ENCODE measurements at places on chromosomes 5 and 9.
A peak's percentile ranks its signal among the peaks of the same experiment; 100 is the strongest.

- DNase-seq, result no peak
Observed at GRCh38 chr5:56649569-56649968, 165.8 kb upstream of the MAP3K1 start.

DNA sequence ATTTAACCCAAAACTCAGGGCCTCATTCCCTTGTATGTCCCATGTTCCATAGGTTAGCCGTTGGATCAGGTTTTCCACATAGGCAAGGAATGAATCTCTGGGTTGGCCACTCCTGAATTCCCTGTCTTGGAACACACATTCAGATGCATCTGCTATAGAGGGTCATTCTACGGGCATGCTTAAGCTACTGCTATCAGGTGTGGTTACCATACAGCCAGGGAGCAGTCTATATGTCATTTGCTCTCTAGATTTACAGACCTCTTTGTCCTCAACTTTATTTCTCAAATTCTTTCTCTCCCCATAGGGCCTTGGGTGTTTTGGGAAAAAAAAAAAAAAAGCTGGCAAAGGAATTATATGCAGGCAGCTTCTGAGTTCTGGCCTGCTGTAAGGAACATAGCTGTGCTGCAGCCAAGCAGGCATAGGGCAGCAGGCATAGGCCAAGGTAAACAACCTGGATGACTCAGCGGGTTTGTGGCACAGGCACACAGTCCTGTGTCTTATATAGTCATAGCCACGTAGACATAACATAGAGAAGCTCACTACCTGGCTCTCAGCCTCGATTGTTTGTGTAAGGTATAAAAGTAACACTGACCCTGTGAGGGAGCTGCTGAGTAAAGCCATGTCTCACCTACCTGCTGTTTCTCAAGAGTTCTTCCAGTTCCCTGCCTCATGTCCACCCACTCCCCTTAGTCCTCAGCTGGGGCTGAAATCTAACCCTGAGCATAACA, 141.5 kb downstream of the OSTF1 start:
- no peak for DNase-seq

- DNase-seq, result no peak
Observed at GRCh38 chr5:3835811-3836210, 240.2 kb downstream of the IRX1 start.

GRCh38 chr5:10424124-10424731, 17.5 kb upstream of the ROPN1L start:
- DNase-seq, result no peak

DNA sequence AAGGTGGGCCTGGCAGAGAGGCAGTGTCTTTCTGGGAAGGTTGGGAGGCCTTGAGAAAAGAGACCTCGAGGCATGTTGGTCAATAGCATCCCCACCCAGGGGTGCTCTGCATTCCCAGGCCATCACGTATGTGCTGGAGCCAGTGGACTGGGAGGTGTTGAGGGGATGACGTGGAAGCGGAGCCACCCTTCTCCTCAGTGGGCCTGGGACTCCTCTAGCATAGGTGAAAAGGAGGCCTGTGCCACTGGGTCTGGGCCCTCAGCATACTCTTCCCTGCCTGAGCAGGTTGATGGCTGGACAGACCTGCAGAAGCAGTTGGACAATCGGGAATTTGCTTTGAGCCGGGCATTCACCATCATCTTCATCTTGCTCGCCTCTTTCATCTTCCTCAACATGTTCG, 25.5 kb downstream of the PITX1 start:
- DNase-seq, result no peak

GRCh38 chr5:68515514-68515913, 300.0 kb downstream of the PIK3R1 start:
- no peak for DNase-seq

- DNase-seq, result no peak
Observed at GRCh38 chr9:135516132-135516860, 4.9 kb upstream of the LCN1 start.

GRCh38 chr5:7467179-7467578, 71.2 kb downstream of the ADCY2 start:
- no peak for DNase-seq

DNA sequence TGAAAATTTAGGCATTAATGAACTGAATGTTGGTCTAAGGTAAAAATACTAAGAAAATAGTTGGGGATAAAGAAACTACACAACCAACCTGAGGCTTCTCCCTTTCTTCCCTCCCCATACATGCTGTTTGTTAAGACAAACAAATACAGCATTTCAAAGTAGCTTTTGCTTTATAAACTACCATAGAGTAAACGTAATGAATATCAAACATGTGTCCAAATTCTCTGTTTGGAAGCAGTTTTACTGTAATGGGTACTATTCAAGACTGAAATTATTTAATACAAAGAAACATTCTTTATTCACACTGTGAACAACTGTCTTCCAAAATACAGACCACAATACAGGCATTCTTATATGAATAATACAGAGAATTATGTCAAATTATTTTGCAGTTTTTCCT, 52.0 kb downstream of the SLC44A1 start:
- no peak for DNase-seq

GRCh38 chr5:172881691-172882370, 47.8 kb downstream of the ERGIC1 start:
- no peak for DNase-seq

GRCh38 chr9:40911647-40912046, 216.8 kb downstream of the FOXD4L6 start:
- no peak for DNase-seq

- no peak for DNase-seq
Observed at GRCh38 chr5:100609594-100609993, 74.4 kb downstream of the FAM174A start.

DNA sequence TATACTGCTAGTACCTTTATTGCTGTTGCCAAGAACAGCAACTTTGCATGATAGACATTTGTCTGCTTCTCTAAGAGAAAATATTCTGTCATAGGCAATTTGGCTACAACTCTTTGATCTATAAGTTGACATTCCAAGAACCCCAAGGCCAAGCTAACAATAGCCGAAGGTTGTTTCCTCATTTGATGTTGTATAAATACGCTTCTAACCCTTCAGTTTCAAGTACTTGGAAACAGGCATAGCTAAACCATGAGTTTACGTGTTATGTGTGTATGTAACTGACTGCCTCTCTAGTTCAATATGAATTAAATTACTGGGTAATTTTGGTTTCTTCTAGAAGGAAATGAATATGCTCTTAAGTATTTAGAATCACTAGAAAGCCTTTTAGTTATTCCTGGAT, 1034.0 kb downstream of the TLE4 start:
- DNase-seq, result no peak

DNA sequence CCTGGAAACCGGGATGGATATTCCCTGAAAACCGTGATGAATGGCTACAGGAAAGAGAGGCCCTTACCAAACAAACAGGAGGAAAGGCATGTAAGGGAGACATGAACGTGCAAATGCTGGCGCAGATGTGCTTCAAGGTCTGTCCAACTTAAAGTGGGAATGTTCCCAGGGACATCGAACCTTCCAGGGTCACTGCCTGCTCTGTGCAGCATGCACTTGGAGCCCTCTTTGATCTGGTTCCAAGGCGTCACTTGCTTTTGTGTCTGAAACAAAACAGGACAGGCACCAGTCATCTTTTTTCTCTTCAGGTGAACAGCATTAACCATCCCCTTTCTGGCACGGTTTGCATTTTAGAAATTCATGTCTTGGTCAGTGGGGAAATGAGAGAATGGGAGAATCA, 479.4 kb downstream of the RASEF start:
- DNase-seq, result no peak

DNA sequence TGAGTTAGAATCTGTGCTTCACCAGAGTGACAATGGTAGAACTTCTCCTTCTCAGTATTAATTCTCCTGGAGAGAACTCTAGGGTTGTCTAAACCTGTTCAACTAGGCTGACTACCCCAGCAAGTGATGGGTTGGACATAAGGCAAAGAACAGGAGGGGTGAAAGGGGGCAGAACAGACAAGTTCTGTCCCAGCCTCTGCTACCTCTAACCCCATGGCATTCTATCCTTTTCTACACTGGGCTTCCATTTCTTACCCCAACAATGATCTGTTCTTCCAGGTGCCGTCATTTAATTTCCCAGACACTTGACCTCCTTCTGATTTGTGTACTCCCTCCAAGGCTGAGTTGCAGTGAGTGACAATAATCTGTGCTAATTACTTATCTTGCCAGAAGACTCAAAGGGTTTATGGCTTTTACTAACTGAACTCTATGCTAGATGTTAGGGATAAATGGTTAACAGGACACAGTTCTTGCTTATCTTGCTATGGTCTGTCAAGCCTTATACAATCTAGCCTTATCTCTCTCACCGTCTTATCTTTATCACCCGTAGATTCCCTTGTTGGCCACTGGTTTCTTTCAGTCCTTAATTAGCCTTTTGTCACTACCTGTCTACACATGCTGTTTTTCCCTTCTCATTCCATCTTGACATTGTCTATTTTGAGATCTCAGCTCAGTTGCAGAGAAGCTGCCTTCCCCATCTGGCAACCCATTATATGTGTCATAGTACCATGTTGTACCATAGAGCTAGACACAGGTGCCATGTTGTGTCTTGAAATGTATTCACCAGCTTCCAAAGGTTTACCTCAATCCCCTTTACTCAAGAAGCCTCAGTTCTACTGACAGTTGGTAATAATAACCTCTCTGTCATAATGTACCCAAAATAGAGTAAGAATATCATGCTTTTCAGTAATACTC, 10.0 kb upstream of the MATR3 start:
- DNase-seq, result no peak

- no peak for DNase-seq
Observed at GRCh38 chr5:126369995-126370731, 53.0 kb upstream of the GRAMD2B start.

DNA sequence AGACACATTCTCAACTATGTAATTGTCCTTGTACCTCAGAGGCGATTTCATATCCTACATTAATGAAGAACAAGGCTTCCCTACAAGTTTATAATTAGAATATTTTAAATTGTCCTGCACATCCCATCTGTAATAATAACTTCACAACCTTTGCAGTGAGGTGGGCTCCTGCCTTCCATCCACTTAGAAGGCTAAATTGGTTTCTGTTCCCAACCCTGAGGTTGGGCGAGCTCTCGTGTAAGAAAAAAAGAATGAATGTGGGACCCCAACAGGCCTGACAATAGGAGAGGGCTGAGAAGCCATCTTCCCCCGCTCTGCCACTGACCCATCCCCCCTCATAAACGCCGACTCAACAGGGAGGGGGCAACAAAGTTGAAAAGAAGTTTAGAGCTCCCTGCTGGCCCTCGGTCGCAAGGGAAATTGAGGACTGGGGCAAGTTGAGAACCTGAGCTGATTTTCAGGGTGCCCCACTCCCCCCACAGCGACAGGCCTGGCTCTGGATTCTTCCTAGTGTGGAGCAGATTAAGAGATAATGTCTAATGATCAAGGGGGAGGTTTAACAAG, 9.4 kb downstream of the BARHL1 start:
- DNase-seq, result no peak

DNA sequence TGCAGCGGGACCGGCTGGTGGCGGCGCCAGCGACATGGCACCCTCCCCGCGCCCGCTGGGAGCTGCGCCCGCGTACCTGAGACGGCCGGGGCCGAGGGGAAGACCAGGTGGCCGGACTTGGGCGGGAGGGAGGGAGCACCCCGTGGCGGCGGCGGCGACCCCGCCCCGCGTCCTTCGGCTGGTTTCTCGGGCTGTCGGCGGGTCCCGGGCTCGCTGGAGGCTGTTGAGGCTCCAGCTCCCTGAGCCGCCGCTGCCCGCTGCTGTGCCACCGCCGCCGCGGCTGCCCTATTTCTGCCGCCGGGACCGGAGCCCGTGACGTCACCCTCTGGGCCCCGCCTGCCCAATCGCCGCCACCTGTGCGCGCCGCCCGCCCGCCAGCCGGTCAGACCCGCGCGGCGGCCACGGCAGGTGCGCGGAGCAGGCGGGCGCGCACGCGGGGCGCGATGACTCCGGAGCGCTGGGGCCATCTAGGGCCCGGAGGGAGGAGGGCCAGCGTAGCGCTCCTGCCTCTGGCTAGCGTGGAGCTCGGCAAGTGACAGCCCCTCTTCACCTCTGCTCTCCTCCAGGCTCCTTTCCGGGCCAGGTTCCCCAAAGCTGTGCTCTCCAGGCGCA, at the start of gene FSTL4:
TSS of gene FSTL4 (minus strand) at position 293 of the 612 bp plus-strand sequence.
- peak; percentile 43 for DNase-seq

GRCh38 chr9:123544007-123544827, 188.2 kb downstream of the CRB2 start:
- DNase-seq, result no peak

DNA sequence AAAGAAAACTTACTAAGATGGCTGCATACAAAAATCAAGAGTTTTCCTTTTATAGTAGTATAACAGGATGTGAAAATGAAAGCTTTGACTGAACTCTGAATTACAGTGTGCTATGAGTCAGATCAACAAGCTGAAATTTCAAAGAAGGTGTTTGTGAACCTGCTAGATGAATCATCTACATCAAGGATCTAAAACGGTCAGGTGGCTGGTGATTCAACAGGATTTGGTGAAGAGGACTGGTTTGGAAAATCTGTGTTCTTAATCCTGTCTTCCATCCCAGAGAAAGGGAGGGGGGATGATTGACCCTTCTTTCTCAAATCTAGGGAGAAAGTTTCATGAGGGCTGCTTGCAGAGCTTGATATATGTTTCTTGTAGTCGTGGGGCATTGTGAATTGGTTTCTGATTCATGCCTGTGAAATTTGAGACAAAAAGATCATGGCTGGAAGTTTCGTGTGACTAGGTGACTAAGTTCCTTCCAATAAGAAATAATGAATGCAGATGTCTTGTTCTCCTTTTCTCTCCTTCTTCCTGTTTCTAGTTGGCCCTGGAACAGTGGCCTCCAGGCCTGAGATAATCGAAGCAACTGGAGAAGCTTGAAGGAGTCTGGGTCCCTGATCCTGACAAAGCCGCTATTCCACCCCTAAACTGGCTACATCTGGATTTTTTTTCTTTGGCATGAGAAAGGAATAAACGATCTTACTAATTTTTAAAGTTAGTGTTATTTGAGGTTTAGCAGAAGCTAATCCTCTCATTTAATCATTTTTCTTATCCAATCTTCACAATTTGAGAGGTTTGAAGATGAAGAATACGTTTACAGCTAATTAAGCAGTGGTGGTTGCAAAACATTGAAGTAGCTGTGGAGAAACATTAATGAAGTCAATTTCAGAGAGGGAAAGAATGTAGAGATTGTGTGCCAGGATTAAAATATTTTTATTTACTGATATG, 67.2 kb downstream of the MRPS30 start:
- no peak for DNase-seq

DNA sequence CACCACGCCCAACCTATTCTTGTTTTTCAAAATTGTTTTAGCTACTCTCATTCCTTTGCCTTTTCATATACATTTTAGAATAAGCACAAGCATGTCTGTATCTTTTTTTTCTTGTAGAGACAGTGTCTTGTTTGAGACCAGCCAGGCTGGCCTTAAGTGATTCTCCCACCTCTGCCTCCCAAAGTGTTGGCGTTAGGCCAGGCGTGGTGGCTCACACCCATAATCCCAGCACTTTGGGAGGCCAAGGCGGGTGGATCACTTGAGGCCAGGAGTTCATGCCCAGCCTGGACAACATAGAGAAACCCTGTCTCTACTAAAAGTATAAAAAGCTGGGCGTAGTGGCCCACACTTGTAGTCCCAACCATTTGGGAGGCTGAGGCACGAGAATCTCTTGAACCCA, 13.1 kb downstream of the RNF44 start:
- no peak for DNase-seq

- no peak for DNase-seq
Observed at GRCh38 chr9:114263853-114264510, 58.9 kb upstream of the ORM1 start.

Measured in stimulated activated CD4-positive, alpha-beta T cell treated with anti-CD3 and anti-CD28 coated beads, Interleukin-4, amount 100 ng/mL, for 4 hours (primary cell).